ENCODE measurements at places on chromosomes 4 and X.
A peak's percentile ranks its signal among the peaks of the same experiment; 100 is the strongest.

- DNase-seq, result no peak
Observed at GRCh38 chrX:63402106-63402505, 51.0 kb upstream of the SPIN4 start.

DNA sequence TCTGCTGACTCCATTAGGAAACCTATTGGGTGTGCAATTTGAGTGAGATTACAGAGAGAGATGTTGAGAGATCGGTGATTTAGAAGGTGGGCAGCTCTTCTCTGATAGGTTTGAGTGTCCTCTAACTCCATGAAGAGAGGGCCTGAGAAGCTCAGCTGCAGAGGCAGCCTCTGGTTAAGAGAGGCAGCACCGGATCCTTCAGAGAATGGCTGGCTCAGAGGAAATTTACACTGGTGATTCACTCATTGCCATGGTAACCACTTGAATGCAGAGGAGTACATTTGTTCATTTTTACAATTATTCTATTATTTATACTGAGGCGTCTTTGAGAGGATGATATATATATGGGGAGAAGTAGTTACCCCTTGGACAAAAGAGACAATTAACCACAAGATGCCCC is 171.7 kb downstream of the PDGFRA start:
- no peak for DNase-seq

GRCh38 chrX:119237562-119237942 is 1.5 kb downstream of the PGRMC1 start:
- DNase-seq, result no peak

- no peak for DNase-seq
Observed at GRCh38 chrX:17395154-17395553, 20.2 kb downstream of the NHS start.

DNA sequence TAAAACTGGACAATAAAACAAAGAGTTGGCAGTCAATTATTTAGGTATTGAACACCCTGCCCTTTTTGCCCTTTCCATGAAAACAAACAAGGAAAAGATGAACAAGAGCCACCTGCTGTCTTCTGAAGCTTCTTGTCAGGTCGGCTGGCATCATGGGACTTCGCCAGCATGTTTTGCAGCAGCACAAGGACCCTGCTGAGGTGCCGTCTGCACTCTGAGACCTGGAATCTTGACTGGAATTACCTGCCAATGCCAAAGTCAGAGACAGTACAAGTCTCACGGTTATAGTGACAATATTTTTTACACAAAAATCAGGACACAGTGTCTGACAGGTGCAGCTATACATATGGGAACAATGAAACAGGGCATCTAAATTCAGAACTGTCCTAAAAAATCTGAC is 284.5 kb downstream of the GASK1B start:
- no peak for DNase-seq

GRCh38 chr4:86160426-86160825 is 199.4 kb downstream of the MAPK10 start:
- DNase-seq, result no peak

DNA sequence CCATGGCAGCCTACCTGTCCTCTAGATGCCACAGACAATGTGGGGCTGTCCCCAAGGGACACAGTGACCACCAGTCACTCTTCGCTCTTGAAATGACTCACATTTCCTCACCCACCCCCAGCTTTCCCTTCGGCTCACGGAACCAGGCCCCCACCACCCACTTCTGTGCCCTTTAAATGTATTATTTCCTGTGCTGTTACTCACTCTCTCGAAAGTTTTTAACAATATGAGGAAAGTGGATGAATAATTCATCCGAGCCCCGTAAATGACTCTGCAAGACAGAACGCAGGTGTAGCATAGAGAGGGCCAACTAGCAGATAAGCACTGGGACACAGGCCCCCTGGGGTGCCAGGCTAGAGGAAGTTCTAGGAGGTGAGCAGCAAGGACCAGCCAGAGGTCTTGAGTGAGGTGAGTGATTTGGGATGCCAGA is 179.5 kb upstream of the TBL1X start:
- peak; percentile 13 for DNase-seq

DNA sequence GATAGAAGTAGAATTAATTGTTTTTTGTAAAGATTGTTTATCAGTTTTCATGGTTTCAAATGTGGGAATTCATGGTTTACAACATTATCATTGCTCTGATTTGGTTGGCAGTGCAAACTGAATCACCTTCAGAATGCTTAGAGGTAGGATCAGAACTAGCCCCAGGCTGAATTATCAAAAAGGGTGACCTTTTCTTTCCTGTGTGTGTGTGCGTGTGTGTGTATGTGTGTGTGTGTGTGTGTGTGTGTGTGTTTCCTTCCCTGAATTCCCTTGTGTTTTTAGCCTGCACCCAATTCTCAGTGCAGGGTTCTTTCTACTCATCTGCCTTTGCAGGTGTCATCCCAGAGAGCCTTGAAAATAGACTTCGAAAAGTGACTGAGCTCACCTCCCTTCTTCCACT is 125.0 kb downstream of the BMPR1B start:
- DNase-seq, result no peak

DNA sequence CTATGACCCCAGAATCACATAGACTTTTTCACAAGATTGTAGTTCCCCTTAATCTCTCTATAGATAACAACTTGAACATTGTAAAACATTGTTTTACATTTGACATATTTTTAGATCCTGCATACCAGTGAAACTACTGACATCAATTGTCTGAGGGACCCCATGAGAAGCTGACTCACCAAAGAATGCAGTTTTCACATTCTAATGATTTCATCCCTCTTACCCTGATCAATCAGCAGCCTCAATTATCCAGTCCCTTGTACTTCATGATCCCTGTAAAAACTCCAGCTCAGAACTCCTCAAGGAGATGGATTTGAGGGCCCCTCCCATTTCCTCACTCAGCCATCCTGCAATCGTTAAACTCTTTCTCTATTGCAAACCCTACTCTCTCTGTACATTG is 411.0 kb upstream of the NDST3 start:
- no peak for DNase-seq

GRCh38 chr4:81335122-81335912 is 120.3 kb upstream of the PRKG2 start:
- DNase-seq, result no peak

DNA sequence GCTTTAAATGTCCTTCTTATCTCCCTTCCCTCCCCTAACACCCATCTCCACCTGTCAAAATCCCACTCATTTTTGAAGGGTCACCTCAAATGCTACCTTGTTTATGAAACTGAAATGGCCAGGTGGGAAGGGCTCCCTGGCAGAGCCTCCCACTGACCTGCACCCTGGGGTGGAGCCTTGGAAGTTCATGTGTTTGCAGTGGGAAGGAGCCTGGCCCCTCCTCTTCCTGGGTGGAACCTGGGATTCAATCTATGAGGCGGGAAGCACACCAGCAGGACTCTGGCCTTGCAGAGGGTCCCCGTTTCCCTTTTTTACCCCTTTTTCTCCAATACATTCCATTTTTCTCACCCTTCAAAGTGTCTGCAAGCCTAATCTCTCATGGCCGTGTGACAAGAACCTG is 197.4 kb downstream of the ENOX2 start:
- no peak for DNase-seq

- no peak for DNase-seq
Observed at GRCh38 chr4:13918110-13918509, 290.6 kb upstream of the BOD1L1 start.

- no peak for DNase-seq
Observed at GRCh38 chr4:154877110-154877760, 96.2 kb downstream of the RBM46 start.

DNA sequence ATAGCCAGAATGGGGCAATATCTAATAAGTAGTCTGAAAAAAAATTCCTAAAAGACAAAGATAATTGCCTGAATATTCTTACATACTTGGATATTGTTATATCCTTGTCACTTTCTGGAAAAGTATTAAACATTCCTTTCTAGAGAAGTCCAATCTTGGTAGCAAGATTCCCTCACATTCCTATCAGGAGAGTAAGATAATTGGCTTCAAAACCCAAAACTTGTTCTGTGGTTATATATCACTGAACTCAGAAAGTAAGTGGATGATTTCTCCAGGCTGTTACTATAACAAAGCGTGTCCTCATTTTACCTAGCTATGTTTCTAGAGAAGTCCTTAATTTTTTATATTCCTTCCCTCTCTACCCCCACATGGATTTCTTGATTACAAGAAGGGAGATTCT is 46.0 kb upstream of the TEX13A start:
- no peak for DNase-seq

DNA sequence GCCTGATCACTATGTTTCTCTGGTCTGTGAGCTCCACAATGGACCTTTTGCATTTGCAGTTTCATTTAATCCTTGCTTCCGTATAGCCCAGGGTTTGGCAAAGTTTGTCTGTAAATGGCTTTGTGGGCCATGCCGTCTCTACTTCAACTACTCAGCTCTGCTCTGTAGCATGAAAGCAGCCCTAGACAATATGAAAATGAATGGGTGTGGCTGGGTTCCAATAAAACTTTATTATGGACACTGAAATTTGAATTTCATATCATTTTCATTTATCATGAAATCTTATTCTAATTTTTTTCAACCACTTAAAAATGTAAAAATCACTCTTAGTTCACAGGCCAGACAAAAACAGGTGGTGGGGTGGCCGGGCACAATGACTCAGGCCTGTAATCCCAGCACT is 41.5 kb downstream of the ACE2 start:
- DNase-seq, result no peak
